NCI-H460 (cell line): ENCODE measurements at places on chromosomes 3 and 15.

DNA sequence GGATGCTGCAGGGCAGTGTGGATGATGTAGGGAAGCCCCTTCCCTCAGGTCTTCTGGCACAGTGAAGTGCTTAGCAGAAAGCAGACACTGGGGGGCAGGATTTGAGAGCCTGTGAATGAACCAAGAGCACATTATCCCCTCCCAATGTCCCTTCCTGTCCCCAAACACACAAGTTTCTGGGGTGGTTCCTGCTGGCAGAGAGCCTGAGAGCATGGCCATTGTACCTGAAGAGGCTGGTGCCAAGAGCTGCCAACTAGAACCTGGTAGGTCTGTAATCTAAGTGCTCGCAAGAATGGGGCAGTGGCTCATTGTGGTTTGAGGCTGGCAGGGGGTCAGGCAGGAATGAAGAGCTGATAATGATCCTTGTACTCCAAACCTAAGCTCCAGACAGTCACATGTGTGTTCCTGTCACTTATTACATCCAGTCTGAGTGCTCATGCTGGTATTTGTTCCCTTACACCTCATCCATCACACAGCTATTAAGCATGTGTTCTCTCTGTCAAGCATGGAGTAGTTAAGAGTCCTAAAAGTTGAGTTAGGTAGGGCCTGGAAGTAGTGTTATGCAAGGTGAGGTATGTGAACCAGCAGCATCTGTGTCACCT lies 6.7 kb upstream of the CCR1 start:
- no peak for DNase-seq

- DNase-seq, result no peak
Measured at GRCh38 chr3:156495816-156496215, 59.1 kb downstream of the SSR3 start.

DNA sequence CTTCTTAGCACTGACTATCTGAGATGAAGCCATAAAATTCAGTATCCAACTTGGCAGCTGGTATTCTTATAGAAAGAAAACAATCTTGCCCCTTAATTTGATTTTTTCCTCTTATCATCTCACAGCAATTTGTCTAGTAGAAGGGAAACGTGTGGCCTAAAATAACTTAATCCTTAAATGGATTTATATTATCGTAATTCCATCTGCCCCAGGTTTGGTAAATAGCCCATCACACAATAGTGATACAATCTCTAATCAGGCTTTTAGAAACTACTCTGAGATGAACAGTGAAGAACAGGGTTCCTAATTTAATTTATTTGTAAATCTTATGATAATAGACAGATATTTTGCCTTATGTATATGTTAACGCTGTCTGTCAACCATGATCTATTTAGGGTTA lies 24.8 kb downstream of the PEX5L start:
- DNase-seq, result no peak

DNA sequence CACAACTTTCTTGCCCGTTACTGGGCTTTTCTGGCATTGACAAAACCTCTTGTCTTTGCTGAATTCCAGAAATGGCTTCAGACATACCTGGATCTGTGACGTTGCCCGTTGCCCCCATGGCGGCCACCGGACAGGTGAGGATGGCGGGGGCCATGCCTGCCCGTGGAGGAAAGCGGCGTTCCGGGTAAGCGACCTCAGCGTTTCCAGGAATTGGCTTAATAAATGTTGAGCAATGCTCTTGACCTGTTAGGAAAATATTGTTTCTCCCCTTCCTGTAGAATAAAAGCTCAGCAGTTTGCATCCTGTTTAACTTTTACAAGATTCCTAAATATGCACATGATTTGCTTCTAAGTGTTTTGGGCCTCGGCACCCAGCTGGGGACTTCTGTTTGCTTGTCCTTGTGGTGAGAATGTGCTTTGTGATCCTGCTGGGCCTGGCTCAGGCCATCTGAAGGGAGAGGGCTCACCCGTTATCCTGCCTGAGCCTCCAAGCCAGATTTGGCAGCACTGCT lies 46.7 kb downstream of the ARNT2 start:
- DNase-seq, result no peak

GRCh38 chr3:78690766-78691165 lies 1077.0 kb downstream of the ROBO1 start:
- DNase-seq, result no peak

DNA sequence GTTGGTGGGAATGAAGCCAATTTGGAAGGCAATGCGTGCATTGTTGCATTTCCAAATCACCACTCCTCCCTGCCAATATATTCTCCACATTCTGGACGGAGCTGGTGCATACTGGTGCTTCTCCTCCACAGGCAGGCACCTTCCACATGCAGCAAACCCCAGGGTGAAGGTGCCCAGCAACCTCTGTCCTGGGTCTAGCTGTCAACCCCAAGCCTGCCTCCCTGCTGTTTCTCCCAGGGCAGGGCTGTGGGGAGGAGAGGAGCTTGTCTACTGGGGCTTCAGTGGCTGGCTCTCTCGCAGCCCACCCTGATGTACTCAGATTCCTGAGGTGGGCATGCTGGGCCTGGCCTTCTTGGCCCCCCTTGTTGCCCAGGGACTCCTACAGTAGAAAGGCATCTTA lies 20.1 kb downstream of the GASK1A start:
- no peak for DNase-seq

DNA sequence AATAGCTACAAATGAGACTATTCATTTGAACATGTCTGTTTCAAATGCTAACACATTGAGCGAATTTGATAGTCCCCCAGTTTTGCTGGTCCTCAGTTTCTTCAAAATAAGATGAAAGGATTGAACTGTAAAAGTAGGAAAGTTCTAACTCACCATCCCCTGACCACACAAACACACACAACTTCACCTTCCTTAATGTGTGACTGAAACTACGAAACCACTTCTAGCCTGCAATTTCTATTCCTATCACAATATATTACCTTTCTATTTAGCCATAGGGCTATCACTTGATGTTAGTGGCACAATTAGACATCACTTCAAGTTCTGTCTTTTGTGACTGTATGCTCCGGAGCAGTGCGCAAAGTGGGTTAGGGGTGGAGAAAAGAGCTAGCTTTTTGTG lies 14.9 kb downstream of the BTLA start:
- DNase-seq, result no peak

GRCh38 chr3:100426067-100426682 lies 24.8 kb downstream of the LNP1 start:
- DNase-seq, result no peak

- no peak for DNase-seq
Measured at GRCh38 chr3:71031181-71031580, 552.3 kb downstream of the FOXP1 start.

GRCh38 chr3:7789324-7789723 lies 712.3 kb upstream of the LMCD1 start:
- no peak for DNase-seq
